ENCODE measurements at places on chromosomes 13 and 19.
A peak's percentile ranks its signal among the peaks of the same experiment; 100 is the strongest.

GRCh38 chr19:38360351-38360750, 14.0 kb upstream of the PSMD8 start:
- DNase-seq = no peak

DNA sequence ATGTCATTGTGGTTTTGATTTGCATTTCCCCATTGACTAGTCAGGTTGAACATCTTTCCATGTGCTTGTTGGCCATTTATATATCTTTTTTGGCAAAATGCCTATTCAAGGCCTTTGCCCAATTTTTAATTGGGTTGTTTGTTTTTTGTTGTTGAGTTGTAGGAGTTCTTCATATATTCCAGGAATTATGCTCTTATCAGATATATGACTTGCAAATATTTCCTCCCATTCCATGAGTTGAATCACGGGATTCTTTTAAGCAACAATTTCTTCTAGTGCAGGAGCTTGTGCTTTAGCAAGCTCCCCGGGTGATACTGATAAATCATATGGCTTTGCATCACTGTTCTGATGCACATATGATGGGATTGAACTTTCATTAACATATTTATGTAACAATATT, 47.0 kb upstream of the FLT1 start:
- no peak for DNase-seq

DNA sequence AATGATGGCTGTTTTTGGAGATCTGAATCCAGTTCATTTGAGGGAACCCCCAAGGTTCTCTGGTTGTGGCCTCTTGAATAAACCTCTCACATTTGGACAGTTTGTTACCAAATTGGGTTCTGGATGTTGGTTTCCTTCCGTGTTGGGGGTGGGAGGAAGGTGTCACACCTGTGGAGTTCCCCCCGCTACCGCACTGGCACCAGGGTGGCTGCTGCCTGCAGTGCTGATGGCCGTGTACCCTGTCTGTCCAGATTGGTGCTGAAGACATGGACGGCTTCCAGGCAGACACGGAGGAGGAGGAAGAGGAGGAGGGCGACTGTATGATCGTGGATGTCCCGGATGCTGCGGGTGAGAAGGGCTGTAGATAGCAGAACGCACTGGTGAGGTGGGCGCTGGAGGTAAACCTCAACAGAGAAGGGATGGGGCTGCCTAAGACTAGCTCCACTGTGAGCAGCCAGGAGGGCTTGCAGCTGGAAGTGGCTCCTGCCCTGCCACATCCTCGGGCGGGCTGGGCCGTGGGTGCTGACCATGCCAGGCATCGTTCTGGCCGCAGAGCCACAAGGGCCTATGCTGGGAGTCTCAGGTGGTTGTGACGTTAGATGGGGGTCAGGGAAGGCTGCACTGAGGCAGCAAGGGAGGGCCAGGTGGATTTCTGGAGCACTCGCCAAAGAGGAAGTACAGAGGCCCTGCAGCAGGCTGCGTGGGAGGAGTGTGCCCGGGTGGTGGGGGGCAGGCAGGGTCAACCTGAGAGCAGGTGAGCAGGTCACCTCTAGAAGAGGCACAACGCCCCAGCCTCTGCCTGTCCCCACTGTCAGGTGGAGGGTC, 15.4 kb downstream of the UBXN6 start:
- DNase-seq = no peak

- DNase-seq = no peak
Observed at GRCh38 chr13:36666477-36667229, 7.2 kb upstream of the SERTM1 start.

GRCh38 chr13:26621731-26622401, 64.4 kb downstream of the WASF3 start:
- DNase-seq = no peak

DNA sequence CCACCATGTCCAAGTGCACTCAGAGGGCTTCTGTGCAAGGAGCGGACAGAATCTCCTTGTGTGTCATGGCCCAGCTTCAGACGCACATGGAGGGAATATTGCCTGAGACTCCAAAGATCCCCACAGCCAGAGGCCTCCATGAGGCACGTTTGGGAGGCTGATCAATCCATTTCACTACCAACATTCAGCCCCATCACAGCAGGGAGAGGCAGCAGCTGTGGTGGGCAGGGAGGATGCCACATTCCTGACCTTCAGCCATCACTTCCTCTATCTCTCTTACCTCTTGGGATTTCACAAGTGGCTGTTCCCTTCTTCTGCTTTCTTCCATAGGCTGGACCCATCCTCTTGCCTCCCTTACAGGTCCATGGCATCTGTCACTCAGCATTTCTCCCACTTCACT, 82.4 kb upstream of the MBNL2 start:
- no peak for DNase-seq

DNA sequence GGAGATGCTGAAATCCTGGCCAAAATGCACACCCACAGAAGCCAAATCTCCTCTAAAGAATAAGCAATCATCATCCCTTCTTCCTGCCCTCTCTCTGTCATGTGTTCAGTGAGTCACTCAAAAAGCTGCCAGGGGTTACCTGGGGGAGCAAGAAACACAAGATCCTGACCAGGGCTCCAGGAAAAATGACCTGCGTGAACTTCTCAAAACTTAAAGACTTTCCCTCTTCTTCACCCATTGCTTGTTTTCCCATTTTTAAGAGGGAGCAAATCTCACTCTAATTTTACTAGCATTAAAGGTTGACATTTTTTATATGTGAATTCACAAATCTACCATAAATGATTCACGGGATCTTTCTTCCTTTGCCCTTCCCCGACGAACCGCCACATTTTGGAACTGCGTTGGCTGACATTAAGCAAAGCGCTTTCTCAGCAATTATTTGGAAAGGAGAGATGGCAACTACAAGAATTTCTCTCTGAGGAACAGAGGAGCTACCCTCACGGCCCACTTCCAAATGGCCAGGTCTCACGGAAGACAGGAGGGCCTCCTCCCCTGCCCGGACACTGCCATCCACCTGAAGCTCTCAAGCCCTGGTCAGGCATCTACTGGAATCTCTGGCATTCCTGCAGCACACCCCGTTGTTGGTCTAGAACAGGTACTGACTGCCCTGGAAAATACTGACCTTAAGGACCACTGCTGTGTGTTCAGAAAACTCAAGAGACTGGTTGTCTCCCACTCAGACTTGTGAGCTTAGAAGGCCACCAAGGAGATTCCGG, 14.2 kb downstream of the TSHZ3 start:
- DNase-seq = no peak

- DNase-seq = peak; percentile 94
Observed at GRCh38 chr13:44259045-44260027, 114.3 kb upstream of the SERP2 start.

GRCh38 chr19:16297575-16298178, 26.9 kb upstream of the KLF2 start:
- no peak for DNase-seq
